ENCODE measurements at places on chromosomes 5 and 9.

DNA sequence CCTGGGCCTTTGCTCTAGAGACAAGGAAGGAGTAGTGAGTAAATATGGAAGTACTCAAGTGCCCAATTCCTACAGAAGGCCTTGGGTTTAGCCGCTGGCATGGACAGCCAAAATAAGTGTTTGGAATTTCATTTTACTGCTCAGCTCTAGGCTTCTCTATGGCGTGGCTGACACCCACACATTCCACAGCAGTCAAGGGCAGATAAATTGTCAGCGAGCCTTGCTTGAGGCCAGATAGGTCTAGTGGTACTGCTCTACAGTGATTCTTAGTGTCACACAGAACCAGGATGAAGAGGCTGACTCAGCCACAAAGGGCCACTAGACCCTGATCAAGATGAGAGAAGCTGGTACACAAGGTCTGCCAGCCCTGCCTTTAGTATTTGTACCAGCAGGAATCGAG is 111.0 kb upstream of the NFIB start:
- DNase-seq = no peak

DNA sequence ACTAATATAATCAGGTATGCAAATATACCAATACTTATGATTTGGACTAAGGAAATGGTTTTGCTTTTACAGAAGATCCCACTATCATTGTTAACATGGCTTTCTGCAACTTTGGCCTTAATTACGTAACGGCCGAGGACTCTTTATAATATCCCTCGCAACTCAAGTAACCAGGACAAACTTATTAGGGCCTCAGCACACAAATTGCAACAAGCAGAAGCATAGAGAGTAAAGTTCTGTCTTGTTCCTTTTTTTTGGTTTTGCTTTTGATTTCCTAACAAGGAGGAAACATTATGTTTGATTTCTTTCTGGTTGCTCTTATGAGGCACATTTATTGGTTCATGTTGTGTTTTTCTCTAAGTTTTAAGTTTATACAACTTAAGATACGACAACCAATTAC is 60.4 kb downstream of the RORB start:
- DNase-seq = no peak

DNA sequence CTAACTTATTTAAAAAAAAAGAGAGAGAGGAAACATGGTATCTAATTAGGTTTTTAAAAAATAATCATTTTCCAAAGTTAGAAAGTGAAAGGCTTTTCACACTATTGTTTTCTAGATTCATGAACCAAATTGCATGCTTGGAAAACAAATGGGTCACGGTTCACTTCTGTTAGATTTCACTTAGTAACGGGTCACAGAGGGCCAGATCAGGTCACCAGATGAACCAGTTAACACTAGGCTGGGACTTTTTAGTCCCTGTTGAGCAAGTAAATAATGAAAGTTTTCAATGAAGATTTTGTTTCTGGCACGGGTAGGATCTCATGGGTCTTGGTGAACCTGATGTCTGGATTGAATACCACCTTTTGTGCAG is 207.2 kb upstream of the RFX3 start:
- DNase-seq = no peak

- DNase-seq = no peak
These were observed 4.0 kb downstream of the VAV2 start for GRCh38 chr9:133987946-133988665.

DNA sequence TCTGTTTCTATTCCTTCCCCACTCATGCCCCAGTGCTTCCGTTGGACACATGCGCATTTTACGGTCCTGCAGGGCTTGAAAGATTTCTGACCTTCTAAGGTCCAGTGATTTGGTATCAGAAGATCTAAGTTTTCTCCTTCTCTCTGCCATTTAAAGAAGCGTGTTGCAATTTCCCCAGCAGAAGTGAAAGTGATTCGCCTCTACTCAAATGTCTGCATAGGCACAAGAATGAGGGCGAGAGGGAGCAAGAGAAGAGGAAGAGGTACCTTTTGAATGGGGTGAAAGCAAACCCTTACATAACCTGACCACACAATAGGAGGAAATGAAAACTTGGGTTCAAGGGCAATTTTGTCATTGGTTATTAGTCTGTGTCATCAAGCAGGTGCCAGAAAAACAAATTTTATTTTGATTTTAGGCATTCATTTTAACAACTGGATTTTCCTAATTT is 31.7 kb upstream of the NR3C1 start:
- no peak for DNase-seq

- no peak for DNase-seq
These were observed 244.4 kb downstream of the FSTL4 start for GRCh38 chr5:133367984-133368383.

DNA sequence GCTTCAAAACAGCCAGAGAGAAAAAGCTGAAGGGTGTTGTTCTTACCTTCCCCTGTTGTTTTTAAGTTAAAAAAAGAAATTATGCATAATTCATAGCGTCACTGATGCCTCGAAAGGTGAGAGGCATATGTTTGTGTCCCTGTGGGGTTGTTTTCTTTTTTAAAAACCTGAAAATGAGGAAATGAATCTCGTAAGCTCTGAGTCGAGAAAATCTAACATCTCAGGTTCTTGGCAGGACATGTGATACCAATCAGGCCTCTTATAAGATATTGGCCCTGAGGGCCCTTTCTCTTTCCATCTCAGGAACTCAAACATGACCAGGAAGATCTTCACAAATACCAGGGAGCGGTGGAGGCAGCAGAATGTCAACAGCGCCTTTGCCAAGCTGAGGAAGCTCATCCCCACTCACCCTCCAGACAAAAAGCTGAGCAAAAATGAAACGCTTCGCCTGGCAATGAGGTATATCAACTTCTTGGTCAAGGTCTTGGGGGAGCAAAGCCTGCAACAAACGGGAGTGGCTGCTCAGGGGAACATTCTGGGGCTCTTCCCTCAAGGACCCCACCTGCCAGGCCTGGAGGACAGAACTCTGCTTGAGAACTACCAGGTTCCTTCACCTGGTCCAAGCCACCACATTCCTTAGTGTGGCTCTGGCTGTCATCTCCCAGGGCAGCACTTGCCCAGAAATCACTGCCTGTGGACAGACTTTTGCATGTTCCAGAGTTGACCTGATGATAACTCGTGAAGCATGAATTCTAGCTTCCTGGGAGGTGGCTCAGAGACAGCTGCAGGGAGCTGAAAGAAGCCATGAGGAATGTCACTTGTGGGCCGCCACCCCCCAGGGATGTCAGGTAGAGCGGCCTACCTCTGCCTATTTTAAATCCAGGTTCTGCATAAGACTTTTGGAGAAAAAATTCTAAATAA is at the start of gene TAL2:
Gene TAL2, plus strand, starts transcription at position 274 of the 921 bp plus-strand sequence. Its CDS starts 40 bp downstream, at position 314.
- DNase-seq = no peak

- no peak for DNase-seq
These were observed 88.0 kb downstream of the PPARGC1B start for GRCh38 chr5:149818116-149818515.

DNA sequence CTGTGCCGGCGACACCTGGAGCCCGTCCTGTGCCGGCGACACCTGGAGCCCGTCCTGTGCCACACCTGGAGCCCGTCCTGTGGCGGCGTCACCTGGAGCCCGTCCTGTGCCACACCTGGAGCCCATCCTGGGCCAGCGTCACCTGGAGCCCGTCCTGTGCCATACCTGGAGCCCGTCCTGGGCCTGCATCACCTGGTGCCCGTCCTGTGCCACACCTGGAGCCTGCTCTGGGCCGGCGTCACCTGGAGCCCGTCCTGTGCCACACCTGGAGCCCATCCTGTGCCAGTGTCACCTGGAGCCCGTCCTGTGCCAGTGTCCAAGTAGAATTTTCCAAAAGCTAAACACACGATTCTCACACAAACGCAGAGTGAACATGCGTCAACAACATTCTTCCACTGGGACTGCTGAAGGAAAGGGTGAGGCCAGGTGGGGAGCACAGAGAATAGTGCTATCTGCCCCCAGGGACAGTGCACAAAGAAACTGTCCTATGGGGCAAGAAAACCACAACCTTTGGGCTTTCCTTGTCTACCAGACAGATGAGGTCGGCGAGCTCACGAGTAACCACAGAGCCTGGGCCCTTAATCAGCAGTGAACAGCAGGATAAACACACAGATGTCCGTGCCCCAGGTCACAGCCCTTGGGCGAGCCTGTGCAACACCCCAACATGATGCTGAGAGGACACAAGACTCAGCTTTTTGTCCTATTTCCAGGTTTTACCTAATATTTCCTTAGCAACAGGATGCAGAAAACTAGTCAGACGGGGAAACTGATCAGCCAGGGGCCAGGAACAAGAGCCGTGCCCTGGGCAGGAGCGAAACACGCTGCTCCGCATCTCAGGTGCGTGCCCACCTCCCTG is 7.9 kb downstream of the QSOX2 start:
- no peak for DNase-seq
